RWPE1 (cell line): ENCODE measurements at places on chromosomes 5 and 9.
A peak's percentile ranks its signal among the peaks of the same experiment; 100 is the strongest.

DNA sequence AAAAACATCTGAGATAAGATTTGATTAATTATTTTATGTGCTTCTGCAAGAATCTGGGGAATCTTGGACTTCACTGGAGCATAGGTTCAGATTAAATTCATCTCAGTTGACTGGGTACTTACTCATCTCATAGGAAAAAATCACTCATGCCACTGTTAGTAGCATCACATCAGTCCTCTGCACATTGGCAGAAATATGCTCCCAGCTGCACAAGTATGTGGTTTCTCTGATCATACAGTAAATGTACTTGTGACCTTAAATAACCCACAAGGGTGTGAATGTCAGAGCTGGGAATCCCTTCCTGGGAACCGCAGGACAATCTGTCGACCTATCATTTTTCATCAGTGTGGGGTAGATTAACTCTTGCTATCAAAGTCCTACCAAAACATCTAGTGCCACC, 203.7 kb upstream of the SLC24A2 start:
- DNase-seq: no peak

- DNase-seq: no peak
Observed at GRCh38 chr9:137276473-137277328, 825 bp upstream of the TOR4A start.

DNA sequence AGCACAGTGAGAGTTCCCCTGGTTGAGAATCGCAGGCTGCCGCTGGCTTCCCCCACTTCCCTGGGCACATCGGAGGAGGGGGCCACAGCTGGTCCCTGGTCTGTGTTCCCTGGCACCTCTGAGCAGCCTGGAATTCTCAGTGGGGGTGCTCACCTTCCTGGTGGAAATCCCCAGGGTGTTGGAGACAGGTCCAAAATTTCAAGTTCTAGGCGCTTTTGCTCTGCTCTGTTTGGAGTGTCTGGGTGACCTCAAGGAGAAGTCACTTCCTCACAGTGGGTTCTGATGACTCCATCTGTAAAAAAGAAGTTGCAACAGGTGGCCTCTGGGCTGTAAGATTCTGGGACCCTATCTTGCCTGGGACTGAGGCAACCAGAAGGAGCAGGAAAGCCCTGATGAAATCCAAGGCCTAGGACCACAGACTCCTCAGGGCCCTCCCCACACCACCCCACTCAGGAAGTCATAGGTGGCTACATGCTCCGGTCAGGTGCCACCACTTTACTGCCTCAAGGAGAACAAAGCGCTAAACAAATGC, at the start of gene TRAF1:
Gene TRAF1, minus strand, starts transcription at position 400 of the 532 bp plus-strand sequence. CDS start 721 bp downstream, outside the sequence.
- no peak for DNase-seq

- no peak for DNase-seq
Observed at GRCh38 chr5:77972469-77973252, 196.5 kb upstream of the TBCA start.

DNA sequence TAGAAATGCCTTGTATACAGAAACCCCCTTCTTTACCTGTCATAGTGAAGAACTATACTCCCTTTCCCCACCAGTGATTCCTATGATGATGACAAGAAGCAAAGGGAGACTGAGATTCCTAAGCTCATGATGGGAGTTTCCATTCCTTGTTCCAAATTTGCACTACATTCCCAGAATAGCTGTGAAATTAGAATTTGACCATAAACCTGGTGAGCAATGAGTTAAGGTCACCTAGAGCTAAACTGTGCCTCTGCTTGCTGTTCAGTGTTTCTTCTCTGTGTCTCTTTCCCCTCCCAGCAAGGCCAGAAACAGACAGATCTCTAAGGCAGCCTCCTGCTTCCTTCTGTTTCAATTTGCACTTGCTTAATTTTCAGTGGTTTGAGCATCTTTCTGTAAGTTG, 332.1 kb downstream of the PIK3R1 start:
- no peak for DNase-seq

DNA sequence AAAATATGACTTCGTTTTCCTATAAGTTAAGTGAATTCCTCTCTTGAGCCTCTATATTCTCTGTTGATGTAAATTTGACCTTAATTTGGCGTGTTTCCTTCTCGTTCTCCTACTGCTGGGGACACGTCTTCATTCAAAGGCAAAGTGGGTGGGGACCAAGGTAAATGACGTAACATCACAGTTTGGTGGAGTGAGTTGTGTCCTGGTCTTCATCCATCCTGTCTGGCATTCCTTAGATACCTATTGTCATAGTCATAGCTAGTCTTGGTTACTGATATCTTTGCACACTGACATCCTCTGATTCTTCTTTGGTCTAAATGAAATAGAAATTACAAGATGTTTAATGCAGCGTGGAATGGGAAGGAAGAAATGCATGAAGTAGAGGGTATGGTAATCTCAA, 108.5 kb downstream of the NNT start:
- DNase-seq: peak; percentile 31

- peak; percentile 40 for DNase-seq
Observed at GRCh38 chr9:24413651-24414050, 132.0 kb downstream of the IZUMO3 start.

- DNase-seq: no peak
Observed at GRCh38 chr5:132233081-132233480, 5.4 kb upstream of the P4HA2 start.

GRCh38 chr9:37339923-37340322, 82.6 kb upstream of the GRHPR start:
- no peak for DNase-seq

DNA sequence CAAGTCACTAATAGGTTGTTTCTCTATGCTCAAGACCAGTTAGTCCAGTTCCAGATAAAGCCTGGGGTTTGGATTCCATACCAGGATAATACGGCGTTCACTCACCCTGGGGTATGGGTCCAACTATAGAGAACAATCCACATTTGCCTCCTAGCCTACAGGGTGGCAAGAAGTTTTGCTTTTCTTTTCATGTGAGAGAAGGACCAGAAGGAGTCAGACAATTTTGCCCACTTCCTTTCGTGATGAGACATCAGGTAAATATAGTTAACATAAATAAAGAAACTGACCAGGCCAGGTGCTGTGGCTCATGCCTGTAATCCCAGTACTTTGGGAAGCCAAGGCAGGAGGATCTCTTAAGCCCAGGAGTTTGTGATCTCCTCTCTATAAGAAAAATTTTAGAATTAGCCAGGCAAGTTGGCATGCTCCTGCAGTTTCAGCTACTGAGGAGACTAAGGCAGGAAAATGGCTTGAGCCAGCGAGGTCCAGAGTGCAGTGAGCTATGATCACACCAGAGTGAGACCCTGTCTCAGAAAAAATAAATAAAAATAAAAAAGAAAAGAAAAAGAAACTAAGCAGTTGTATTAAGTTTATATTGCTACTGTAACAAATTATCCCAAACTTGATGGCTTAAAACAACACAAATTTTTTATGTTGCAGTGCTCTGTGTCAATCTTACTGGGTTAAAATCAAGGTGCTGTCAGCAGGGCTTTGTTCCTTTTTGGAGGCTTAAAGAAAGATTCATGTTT, 7.5 kb upstream of the REEP5 start:
- no peak for DNase-seq

- DNase-seq: no peak
Observed at GRCh38 chr5:82809420-82810143, 267.6 kb downstream of the TMEM167A start.

DNA sequence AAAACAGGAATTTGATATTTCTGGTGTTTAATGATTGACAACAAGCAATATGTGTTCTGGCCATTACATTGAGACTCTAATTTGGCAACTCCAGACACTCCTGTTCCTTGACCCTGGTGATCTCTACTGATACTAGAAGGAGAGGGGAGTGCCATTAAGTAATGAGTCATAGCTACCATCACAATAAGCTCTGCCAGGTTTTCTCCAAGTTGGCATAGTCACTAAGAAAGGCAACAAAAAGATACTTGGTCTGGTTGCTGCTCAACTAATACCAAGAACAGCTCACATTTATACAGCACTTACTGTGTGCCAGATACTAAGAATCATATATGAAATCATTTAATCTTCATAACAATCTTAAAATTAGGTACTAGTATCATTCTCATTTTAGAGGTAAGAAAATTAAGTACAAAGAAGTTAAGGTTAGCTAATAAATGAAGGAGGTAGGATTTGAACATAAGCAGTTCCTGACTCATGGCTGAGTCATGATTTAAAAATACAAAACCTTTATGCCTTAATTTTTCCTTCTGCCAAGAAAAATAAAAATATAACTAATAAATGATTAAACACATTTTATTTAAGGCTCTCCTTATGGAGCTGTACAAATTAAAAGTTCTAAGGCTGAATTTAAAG, 19.9 kb upstream of the PRXL2C start:
- peak; percentile 97 for DNase-seq

DNA sequence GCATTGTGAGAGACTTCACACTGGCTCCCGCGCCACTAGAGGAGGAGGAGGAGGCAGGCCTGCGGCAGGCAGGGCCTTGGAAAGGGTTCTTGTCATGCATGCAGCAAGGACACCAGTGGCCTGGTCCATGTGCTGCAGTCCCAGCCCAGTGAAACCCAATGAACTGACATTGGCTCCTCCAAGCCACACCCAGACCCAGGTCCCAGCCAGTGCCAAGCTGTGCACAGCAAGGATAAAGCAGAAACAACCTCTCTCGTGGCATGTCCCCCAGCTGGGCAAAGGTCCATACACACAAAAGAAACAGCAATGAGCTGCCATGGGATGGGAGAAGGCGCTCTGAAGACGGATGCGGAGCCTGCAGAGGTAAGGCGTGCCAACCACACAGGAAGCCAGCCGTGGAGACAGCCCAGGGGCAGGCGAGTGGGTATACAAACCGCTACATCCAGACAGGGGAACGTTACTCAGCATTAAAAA, 89.2 kb downstream of the SEMA4D start:
- no peak for DNase-seq

GRCh38 chr5:133635051-133635450, 22.7 kb upstream of the FSTL4 start:
- DNase-seq: peak; percentile 67
